ENCODE measurements at places on chromosomes 4 and X. TPM values are rescaled to one million over a fixed set of nuclear protein-coding genes. Genes with fewer than 3 reads are reported as not detected.

Gene CDKL2
- 0.55 TPM for total RNA-seq

GRCh38 chr4:11438647-11439046, 10.0 kb upstream of the HS3ST1 start:
- DNase-seq: no peak

Gene BTK
- total RNA-seq: 0.13 TPM

Gene LRP2BP
- 0.32 TPM for total RNA-seq

DNA sequence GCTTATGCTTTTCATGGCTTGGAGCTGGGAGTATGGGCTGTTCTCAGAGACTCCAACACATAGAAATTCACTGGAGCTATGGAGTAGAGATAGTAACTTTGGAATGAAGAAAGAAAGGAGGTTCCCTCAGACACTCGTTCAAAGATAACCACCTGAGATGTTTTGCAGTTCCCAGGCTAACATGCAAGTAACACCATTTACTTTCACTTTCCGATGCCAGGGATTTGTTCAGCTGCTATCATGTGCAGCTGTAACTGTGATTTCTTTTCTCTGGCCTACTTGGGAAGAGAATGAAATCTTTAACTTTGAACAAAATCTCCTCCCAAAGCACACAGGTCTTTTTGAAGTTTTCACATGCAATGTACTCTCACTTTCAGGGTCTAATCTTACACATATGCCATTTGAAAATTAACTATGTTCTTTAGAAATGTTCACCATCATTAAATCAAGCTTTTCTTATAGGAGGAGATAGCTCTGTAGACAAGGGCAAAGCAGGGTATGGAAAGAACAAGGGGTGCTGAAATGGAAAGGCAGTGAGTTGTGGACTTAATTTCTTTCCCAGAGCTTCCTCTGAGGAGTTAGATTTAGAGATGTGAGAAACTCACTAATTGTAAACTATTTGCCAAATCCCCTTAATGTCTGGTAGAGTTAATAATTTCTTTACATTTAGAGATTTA, 514.3 kb downstream of the PDHA2 start:
- peak; percentile 53 for DNase-seq

Gene TGIF2LX
- total RNA-seq: not detected

Gene KIAA1210
- total RNA-seq: not detected

GRCh38 chr4:114398410-114398809, 200.2 kb upstream of the UGT8 start:
- no peak for DNase-seq

GRCh38 chr4:108030332-108030731, 40.6 kb downstream of the HADH start:
- DNase-seq: peak; percentile 49

- no peak for DNase-seq
Observed at GRCh38 chr4:32962100-32962499, 2241.9 kb downstream of the PCDH7 start.

DNA sequence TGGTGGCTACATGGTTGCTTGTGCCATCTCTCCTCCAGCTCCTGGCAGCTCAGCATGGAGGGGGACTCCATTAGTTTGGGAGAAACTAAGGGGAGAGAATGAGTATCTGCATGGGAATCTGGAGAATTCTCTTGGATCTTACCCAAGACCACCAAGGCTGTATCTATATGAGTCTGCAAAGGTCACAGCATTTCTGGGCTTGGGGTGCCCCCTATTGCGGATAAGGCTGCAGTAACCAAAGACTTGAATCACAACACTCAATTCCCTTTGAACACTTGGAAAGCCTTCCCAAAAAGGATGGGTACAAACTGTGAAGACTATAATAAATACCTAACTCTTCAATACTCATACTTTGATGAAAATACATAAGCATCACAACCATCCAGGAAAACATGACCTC, 623.5 kb upstream of the NR3C2 start:
- DNase-seq: no peak

GRCh38 chr4:118916691-118917289, 28.1 kb downstream of the SYNPO2 start:
- DNase-seq: no peak

DNA sequence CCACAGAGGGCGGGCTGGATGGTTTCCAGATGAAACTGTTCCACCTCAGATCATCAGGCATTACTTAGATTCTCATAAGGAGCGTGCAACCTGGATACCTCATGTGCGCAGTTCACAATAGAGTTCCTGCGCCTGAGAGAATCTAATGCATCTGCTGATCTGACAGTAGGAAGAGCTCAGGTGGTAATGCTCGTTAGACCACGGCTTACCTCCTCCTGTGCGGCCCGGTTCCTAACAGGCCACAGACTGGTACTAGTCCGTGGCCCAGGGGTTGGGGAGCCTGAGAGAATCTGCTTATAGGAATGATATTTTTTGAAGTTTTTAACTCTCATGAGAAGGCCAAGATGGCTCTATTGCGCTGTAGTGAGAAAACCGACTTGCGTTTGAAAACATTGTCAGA, 5.4 kb downstream of the NCAPG start:
- DNase-seq: no peak

DNA sequence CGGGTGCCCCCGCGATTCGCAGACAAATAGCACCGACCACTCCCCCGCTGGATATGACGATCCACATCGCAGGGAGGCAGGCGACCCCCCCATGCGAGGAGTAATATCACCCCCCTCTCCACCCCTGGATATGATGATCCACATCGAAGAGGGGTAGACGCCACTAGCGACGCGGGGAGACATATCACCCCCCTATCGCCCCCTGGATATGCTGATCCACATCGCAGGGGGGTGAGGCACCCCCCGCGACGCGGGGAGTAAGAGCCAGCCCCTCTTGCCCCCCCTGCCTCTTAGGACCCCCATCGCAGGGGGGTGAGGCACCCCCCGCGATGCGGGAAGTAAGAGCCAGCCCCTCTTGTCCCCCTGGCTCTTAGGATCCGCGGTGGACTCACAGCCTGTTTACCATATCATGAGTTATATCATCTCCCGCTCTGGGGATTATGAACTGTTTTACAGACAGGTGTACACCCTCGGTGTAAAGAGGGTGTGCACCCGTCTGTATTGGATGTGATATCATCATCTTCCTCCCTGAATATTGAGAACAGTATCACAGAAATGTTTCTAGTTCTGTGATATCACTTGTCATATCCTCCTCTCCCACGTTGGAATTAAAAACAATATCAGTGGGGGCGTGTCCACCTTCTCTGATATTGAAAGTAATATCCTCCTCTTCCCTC, 22.7 kb upstream of the DRD5 start:
- DNase-seq: no peak

DNA sequence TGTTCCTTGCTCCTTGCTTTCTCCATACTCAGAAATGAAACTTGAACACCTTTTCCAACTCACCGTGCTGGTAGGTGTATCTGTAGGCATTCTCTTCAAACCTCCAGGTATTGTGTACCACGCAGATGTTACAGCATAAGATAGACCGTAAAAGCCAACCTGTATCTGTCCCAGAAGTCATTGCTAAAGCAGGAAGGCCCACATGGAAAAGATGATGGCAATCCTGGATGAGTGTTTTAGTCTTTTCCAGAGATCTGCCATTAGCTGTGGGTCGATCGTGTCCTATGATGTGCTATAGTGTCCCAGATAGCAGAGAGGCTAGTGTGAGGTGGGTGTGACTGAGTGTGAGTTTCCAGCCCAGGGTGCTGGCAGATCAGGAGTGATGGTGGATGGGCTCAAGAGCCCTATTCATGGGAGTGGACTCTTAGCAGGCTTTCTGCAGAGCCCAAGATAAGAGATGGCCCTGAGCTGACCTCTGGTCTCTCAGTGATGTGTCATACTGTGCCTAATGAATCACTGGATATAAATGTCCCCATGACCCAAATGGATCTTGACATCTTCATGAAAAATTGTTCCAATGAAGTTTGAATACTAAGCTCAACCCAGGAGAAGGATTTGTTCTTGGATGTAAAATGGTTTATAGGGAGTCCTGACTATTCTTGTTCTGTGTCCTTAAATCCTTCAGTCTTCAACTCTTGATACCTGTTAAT, 69.1 kb upstream of the WDR1 start:
- peak; percentile 2 for DNase-seq

Gene L1CAM
- not detected for total RNA-seq

DNA sequence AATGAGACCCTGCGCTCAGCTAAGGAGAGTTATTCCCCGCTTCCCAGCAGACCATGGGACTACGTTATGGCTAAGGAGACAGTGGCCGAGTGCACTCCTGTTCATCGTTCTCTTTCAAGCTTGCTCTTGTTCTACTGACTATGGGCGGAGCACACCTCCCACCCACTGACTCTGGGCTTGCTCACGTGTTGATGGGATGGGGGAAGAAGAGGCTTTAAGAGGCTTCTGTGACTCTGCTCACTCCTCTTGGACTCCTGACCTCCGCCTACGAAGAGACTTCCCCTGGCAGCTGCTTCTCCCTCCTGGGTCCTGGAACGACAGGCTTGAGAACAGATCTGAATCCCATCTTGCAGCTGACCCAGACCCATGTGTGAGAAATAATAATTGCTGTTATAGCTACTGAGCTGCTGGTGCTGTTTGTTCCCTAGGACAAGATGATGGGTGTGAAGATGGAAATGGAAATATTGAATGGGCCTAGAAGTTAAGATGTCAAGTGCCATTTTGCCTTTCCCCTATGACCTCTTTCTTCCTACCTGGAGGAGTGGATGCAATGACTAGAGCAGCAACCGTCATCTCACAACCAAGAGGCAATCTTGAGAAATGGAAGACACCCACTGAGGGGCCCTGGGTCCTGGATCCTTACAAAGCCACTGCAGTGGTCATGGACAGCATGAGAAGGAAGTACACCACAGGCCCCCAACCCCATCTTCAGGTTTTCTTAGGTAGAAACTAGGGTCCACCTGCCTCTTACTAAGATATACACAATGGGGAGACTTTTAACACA, 38.7 kb upstream of the IRAK1 start:
- DNase-seq: no peak

- no peak for DNase-seq
Observed at GRCh38 chrX:38205039-38205438, 15.6 kb downstream of the SRPX start.

Gene SYN1
- not detected for total RNA-seq

DNA sequence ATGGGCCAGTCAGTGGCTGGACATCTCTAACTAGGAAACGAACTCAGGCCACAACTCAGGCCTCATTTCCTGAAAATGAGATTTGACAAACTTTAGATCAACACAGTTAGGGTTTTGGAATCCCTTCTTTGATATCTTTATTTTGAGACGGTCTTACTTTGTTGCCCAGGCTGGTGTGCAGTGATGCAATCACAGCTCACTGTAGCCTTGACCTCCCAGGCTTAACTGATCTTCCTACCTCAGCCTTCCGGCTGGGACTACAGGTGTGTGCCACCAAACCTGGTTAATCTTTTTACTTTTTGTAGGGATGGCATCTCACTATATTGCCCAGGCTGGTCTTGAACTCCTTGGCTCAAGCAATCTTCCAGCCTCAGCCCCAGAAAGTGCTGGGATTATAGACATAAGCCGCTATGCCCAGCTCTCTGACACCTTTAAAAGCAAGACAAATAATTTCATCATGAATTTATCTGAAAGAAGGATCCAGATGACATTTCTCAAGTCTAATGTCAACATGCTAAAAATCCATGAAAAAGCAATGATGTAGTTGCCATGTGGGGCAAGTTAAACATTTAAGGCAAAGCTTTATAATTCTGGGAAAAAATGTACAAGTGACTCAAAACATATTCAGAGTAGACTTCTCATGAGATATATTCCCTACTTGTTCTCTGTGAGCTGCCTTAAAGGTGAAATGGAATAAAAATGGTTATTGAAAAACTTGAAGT, 89.1 kb upstream of the CBR4 start:
- DNase-seq: peak; percentile 11

- no peak for DNase-seq
Observed at GRCh38 chr4:91754716-91755115, 549.0 kb upstream of the GRID2 start.

- DNase-seq: no peak
Observed at GRCh38 chr4:102693861-102694260, 66.9 kb downstream of the MANBA start.

- no peak for DNase-seq
Observed at GRCh38 chr4:156676116-156676851, 295.3 kb downstream of the PDGFC start.

Gene MEPE
- total RNA-seq: not detected

GRCh38 chr4:133683967-133684366, 517.6 kb downstream of the PABPC4L start:
- no peak for DNase-seq

- no peak for DNase-seq
Observed at GRCh38 chrX:39008549-39008948, 207.3 kb downstream of the MID1IP1 start.

GRCh38 chr4:109913596-109914241, 1.0 kb downstream of the EGF start:
- DNase-seq: no peak

Gene MAGEB17
- total RNA-seq: not detected

- DNase-seq: peak; percentile 92
Observed at GRCh38 chr4:185774845-185775680, 36.9 kb downstream of the SORBS2 start.

Gene CENPI
- 28.9 TPM for total RNA-seq

DNA sequence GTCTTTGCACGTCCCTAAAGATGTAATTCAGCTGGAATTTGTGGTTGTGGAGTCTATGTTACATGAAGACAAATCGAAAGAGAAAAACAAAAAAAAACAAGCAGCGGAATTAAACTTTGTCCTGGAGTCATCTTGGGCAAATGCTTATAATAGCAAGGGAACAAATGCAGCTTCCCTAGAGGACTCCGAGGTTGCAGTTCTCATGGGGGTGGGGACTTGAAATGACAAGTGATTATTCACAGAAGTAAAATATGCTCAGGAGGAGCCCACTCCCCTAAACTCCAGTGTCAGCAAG, 362.4 kb downstream of the ARHGAP24 start:
- DNase-seq: no peak

GRCh38 chr4:87068583-87069021, 133.8 kb downstream of the AFF1 start:
- DNase-seq: no peak

- DNase-seq: no peak
Observed at GRCh38 chr4:8398347-8398746, 42.2 kb downstream of the ACOX3 start.

- peak; percentile 73 for DNase-seq
Observed at GRCh38 chr4:183118585-183118984, 19.5 kb downstream of the WWC2 start.

Gene MAGEA9B
- total RNA-seq: not detected

DNA sequence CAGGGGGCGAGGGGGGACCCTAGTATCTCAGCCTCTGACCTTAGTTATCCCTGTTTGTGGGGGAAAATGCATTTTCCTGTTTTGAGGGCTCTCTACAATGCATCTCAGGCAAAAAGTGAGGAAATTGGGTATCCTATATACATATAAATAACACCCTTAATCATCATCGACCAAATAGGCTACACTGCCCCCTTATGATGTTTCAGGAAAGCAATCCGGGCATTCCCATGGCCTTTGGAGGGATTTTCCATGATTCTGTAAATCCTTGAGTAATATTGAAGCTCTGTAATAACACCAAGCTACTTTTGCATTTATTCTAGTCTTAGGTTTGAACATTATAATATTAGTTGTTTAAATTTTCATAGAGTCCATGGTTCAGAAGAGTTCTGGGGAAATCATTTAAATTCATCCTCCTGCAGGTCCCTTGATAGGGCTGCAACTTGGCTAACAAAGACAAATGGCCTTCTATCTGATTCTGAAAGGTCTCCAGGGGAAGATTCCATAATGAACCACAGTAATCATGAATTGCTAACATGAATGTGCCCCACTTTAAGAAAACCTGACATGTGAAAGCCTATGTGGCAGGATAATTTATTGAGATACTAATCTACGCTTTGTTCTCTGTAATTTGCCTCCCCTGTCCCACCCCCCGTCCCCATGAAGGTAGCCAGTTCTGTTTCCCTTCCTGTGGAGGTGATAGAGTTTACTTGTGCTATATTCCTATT, 91.5 kb upstream of the SCOC start:
- peak; percentile 29 for DNase-seq

Data from endothelial cell of umbilical vein (primary cell).